ENCODE measurements at places on chromosomes 2 and 18.

GRCh38 chr2:29351916-29352591, 236.8 kb downstream of the CLIP4 start:
- no peak for DNase-seq

- no peak for DNase-seq
Measured at GRCh38 chr2:30336978-30337841, 105.9 kb downstream of the LBH start.

DNA sequence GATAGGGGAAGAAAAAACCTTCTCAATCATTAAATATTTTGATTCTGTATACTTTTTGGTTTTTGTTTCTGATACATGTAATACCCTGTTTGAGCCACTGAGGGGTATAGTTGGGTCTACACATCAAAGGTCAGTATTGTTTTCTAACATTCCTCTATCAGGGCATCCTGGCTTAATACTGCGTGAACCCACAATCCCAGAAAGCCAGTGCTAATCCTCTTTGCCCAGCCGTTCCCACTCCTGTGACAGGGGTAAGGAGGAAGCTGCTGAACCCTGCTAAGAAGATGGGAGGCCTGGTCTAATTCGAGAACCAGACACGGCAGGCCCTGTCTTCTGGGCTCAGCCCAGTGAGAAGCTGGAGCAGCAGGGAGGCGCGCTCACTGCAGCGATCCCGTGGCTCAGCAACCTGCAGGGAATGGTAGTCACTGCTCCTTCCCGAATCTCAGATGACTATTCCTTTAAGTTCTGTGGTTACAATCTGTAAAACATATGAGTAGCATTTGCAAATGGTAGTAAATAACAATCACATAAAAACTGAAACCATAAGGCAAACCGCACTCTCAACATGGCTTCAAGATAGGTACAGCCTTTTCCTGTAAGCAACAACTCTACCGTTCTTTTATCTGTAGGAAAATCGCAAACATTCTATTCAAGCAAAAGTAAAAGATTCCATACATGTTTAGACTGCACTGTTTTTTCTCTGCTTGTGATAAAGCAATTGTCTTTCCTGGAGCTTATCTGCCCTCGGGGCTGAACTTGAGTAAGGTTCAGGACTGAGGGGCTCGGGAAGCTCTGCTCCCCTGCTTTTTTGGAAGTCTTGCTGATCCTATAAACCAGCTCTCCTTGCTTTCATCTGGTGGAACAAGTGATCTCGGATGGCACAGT, 87.0 kb downstream of the EPB41L3 start:
- no peak for DNase-seq

DNA sequence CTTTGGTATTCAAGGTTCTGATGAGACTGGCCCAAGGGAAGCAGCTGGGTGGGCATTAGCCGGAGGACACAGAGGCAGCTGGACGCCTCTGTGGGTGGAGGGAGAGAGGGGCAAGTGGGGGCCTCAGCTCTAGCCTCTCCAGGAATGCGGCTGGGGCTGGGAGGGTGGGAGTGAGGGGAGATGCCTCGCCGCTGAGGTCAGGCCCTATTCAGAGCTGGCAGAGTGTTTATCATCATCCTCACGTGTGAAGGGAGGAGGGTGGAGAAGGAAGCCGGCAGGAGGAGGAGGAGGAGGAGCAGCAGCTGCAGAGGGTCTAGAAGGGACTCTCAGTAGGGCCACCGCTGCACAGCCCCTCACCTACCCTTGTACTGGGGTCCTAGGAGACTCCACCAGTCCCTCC, 43.1 kb downstream of the TNS1 start:
- no peak for DNase-seq

GRCh38 chr18:37566479-37567060, 972 bp upstream of the CELF4 start:
- DNase-seq: no peak

DNA sequence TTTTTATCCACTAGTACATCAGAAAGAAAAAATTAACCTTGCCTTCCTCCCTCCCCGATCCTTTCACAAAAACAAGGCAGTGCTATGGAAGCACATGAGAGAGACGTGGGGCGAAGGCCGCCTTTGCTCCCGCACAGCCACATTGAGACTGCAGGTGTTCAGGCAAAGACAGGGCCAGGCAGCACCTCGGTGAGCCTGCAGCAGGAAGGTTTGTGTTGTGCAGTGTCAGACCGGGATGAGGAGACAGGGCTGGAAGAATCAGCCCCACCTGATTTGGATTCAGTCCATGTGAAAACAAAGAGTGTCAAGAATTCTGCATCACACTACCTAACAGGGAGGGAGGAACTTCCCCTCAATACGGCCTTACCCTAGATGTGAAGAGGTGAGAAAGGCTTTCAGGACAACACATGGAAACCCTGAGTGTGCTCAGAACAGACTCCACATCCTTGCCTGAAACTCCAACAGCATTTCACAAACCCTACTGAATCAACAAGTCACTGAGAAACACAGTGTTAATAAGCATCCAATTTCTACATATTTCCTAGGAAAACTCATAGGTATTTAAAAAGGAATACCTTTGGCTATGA, 59.6 kb downstream of the HDAC4 start:
- no peak for DNase-seq

- peak; percentile 81 for DNase-seq
Measured at GRCh38 chr2:28392297-28393113, at the start of gene FOSL2. FOSL2 (plus strand) TSS chr2:28392858; CDS start chr2:28393721, 863 bp downstream.

DNA sequence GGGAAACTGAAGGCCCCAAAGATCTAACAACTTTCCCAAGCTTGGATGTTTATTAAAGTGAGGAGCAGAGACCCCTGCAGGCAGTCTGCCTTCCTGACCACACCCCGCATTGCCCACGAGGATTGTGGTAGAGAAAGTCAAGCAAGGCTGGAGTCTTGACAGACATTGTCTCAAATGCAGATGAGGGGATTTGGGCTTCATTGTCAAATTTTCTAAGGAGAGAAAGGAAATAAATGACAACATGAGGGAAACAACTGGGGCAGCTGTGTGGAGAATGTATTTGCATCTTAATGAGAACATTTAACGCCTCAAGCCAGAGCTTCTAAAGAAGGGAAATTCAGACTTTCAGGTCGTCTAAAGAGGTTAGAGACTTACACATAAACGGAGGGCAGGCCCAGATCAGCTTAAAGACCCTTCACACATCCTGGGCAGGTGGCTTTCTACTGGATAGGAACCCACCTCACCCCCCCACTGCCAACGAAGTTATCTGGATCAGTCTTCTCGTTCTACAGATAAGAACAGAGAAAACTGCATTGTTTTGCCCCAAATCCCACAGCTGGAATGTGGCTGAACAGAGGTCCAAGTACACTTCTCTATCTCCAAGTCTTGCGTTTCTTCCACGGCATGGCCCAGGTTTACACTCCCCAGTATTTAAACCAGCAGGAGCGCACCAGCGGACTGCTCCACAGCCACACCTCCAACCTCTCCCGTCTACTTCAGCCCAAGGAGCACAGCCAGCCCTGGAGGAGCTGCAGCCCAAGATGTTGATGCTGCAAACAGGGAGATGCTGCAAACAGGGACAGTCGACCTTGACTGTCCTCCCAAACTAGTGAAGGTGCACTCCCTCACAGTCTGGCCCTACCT, 16.2 kb upstream of the SCG2 start:
- no peak for DNase-seq

Measured in stimulated activated CD8-positive, alpha-beta memory T cell treated with anti-CD3 and anti-CD28 coated beads, Interleukin-2, amount 100 ng/mL, for 48 hours (primary cell).